ENCODE measurements at places on chromosomes 12 and 14.

- DNase-seq = no peak
Observed at GRCh38 chr12:111971800-111972199, 41.2 kb downstream of the TMEM116 start.

- DNase-seq = no peak
Observed at GRCh38 chr12:95870897-95871296, 12.1 kb downstream of the SNRPF start.

- no peak for DNase-seq
Observed at GRCh38 chr12:89507015-89507824, 17.4 kb downstream of the GALNT4 start.

GRCh38 chr12:49133014-49133413, 1.8 kb upstream of the TUBA1B start:
- no peak for DNase-seq

DNA sequence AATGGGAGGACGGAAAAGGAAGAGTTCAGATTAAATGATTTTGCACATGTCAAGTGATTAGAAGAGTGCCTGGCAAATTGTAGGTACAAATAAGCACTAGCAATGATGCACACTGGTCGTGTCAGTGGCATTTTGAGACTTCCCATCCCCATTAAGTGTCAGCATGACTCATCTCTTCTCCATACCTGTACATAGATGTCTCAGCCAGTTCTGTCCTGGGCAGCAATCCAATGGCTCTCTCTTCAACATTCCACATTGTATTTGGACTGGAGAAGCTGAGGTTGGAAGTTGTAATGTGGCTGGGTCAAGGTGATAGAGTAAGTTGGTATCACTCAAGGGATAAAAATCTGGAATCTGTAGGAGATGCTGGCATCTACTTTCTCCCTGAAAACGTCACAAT, 742.7 kb downstream of the VRK1 start:
- no peak for DNase-seq

GRCh38 chr12:28552251-28552970, 362.2 kb downstream of the CCDC91 start:
- DNase-seq = no peak

DNA sequence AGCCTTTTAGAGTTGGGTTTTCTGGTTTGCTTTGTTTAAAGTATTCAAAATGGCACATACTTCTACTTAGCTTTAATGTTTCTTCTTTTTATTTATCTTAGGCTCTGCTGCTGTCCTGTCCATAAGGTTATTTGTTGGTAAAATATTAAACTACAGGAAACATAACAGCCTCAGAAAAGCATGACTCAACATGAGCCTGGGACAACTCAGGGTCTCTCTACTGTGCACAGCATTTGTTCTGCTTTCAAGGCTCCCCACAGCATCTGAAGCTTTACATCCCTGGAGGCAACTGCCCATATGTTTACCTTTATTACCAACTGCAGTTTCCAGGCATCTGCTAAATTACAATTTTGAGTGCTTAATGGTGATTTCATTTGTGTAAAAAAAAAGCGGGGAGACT, 954.2 kb upstream of the FBXO33 start:
- DNase-seq = no peak

GRCh38 chr14:21941885-21942284, 268.3 kb upstream of the OR4E1 start:
- no peak for DNase-seq

DNA sequence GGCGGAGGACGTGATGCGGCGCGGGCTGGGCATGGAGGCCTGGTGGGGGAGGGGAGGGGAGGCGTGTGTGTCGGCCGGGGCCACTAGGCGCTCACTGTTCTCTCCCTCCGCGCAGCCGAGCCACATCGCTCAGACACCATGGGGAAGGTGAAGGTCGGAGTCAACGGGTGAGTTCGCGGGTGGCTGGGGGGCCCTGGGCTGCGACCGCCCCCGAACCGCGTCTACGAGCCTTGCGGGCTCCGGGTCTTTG, 303 bp downstream of the GAPDH start:
- no peak for DNase-seq

DNA sequence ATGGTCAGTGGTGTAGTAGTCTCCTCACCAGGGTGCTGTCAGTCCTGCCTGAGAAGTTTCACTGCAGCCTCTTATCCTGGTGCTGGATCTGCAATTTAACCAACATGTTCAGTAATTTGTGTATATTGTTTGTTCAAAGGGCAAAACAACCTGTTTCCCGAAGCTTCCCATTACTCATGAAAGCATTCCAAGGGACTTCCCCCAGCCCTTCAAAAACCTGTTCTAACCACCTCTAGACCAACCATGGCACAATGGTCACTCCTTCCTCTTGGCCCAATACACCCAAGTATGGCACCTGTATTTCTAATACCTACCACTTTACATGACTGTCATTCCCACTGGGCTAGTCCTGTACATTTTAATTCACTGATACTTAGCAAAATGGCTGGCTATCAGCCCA, 12.1 kb downstream of the CKAP4 start:
- no peak for DNase-seq

GRCh38 chr12:32369202-32369601, 30.2 kb upstream of the FGD4 start:
- DNase-seq = no peak

GRCh38 chr12:43776498-43776897, 17.7 kb downstream of the IRAK4 start:
- DNase-seq = no peak

GRCh38 chr14:94593749-94594431, 12.7 kb downstream of the SERPINA5 start:
- DNase-seq = no peak

GRCh38 chr14:96204151-96205058, at the start of gene BDKRB2:
TSS of gene BDKRB2 (plus strand) at chr14:96204839. CDS start at chr14:96237108, 32,269 bp downstream.
- no peak for DNase-seq

- DNase-seq = no peak
Observed at GRCh38 chr12:26297396-26298070, 102.2 kb downstream of the SSPN start.

Data from NCI-H1048 (cell line).